ENCODE measurements at places on chromosomes 16 and 17. TPM values are rescaled to one million over a fixed set of nuclear protein-coding genes. Genes with fewer than 3 reads are reported as not detected.

RNF135 gene
- 12.8 TPM for total RNA-seq

NUDT7 gene
- 2.6 TPM for total RNA-seq

EFNB3 gene
- not detected for total RNA-seq

KAT2A gene
- 10.9 TPM for total RNA-seq

HSF5 gene
- total RNA-seq: not detected

ZNF385C gene
- total RNA-seq: not detected

PPP1R27 gene
- total RNA-seq: not detected
